ENCODE measurements at places on chromosomes 11 and 22. TPM values are rescaled to one million over a fixed set of nuclear protein-coding genes. Genes with fewer than 3 reads are reported as not detected.
A peak's percentile ranks its signal among the peaks of the same experiment; 100 is the strongest.

LRRN4CL gene
- 0.21 TPM for total RNA-seq

SCGB2A2 gene
- not detected for total RNA-seq

DNA sequence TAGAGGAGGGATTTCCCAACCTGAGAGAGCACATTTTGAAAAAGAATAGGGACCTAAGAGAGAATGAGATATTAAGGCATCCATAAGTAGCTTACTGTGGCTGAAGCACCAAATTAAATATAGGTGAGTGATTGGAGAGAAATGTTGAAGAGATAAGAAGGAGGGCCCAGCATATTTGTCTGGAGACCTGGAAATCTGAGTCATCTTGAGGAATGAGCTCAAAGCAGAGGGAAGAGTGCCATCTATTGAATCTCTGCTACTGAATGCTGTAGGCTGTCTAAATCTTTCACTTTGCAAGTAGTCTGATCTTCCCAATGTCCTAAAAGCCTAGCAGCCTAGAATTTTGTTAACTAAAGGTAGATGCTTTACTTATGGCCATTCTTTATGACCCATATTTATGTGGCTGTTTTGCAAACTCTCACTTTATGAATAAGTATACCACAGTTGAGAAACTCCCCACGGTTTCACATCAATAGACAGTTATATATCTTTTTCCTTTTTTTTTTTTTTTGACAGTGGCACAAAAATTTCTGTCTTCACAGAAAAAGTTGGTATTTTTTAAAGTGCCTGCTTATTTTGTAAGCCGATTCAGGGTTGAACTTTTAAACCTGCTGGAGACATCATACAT, 2093.5 kb downstream of the LRRC4C start:
- no peaks in the 10 kb centered on the region for H3K4me1 ChIP-seq
- H3K36me3 ChIP-seq = no peaks in the 10 kb centered on the region
- no peak overlapping the region for H3K27ac ChIP-seq

DNA sequence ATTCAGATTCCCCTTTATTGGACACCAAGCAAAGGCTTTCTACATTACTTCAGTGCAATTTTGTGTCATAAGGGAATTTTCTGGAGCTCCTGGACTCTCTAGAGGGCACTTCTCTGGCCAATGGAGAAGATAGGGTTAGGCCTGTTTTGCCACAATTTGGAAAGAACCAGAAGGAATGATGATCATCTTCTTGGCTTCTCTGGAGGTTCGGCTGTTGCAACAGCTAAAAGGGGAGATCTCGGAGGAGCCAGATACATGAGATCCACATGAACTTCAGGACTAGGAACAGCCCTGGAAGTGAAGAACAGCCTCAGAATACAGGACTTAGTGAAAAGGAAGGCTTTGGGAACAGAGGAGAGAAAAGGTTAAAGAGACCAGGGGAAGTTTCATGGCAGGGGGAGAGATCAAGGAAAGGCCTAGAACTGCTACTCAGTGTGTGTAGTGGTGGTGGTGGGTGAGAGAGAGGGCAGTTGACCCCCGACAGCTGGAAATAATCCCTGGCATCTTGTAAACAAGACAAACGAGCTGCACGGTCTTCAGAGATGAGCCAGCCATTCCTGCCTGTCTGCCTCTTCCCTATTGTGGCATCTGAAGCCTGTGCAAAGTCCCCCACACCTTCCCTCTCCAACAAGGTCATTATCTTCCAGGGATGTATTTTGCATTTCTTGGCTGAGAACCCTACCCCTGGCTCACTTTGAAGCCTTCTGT, 83.8 kb downstream of the CCDC81 start:
- H3K27ac ChIP-seq = no peak overlapping the region
- no peak for DNase-seq
- no peak overlapping the region for H3K4me3 ChIP-seq
- no peaks in the 10 kb centered on the region for H3K36me3 ChIP-seq
- H3K4me1 ChIP-seq = no peaks in the 10 kb centered on the region
- no peaks in the 10 kb centered on the region for H3K27me3 ChIP-seq

DNA sequence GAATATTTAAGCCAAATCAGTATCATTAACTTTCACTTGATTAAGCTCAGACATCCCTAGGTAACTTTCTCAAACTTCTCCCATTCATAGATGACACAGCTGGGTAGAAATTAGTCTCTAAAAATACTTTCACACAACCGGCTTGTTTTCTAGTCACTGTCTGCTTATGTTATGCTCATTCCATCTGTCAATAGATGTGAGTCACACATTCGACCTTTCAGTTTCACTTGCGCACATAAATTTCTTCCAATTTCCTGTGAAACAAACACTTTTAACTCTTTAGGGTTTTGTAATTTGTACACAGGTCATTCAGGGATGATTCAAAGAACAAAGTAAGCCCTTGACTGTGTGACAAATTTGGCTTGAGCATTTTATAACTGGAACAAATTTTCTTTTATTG, 723.0 kb downstream of the KCNA4 start:
- no peaks in the 10 kb centered on the region for H3K36me3 ChIP-seq
- H3K4me3 ChIP-seq = no peak overlapping the region
- DNase-seq = no peak
- no peaks in the 10 kb centered on the region for H3K27me3 ChIP-seq
- no peak overlapping the region for H3K27ac ChIP-seq
- H3K4me1 ChIP-seq = no peaks in the 10 kb centered on the region

- H3K27ac ChIP-seq = peak overlapping the region; percentile 13
- H3K36me3 ChIP-seq = no peaks in the 10 kb centered on the region
- H3K4me1 ChIP-seq = 0 out of 2 replicates have a peak, but pooled peaks cover 10% of the 10 kb centered on the region
- no peaks in the 10 kb centered on the region for H3K27me3 ChIP-seq
- H3K4me3 ChIP-seq = no peak overlapping the region
Measured at GRCh38 chr11:104637662-104638170, 260.5 kb downstream of the CASP12 start.
